CD4-positive, alpha-beta T cell treated with Interleukin-2 at 100 ng/mL for 4 hours (primary cell): ENCODE measurements at places on chromosomes 1 and 21.

DNA sequence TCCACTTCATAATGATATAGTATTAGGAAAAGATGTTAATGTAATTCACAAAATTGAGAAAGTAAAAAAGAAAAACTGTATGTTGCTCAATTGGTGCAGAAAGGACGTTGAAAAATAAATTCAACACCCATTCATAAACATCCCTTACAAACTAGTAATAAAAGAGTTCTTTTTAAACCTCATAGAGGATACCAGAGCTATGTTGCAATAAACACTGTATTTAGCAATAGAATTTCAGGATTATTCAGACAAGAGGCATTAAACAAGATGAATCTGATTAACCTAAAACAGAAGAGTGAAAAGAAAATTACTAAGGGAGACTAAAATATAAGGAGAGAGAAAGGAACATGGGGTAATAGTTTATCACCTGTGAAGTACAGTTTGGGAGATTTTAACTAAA lies 154.8 kb downstream of the NTPCR start:
- DNase-seq: no peak

DNA sequence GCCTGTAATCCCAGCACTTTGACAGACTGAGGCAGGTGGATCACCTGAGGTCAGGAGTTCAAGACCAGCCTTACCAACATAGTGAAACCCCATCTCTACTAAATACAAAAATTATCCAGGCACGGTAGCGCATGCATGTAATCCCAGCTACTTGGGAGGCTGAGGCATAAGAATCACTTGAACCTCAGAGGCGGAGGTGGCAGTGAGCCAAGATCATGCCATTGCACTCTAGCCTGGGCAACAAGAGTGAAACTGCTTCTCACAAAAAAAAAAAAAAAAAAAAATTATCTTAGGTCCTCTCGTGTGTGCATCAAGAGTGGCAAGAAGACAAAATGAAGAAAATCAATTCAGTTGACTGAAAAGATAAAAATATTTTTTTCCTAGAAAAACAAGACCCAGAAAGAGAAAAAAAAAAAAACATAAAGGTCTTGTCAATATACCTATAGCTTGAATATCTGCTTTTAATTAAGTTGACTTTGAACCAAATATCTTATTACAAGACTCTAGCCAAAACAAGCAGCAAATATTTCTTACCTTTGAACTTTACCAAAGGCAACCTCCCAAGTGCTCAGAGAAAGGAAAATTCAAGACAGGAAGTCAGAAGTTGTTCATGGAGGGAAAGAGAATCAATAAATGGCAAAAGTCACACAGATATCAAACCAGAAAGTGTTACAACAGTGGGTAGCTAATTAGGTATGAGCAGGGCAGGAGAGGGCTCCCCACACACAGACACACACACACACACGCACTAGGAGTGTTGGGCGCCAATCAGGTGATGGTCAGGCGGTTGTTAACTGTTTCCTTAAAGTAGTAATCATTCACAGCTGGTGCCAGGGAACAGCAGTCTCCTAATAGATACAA lies 29.6 kb downstream of the ITLN2 start:
- DNase-seq: no peak

DNA sequence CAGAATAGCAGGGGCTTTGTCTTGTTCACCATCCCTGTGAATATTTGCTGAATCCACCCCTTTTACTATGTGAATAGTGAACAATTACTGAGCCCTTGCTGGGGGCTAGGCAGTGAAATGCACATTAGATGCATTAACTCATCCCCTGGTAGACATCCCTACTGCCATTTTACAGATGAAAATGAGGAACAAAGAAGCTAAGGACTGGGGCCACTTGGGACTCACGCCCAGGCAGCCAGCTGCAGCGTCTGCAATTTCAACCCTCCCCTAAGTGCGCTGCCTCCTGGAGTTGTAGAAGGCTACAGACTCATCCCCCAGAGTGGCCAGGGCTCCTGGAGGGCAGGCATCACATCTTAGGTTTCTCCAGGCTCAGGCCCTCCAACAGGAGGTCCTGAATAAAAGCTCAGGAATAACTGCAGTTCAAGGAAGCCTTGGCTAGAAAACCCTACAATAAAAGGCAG lies 31.6 kb downstream of the CAPZB start:
- DNase-seq: no peak

DNA sequence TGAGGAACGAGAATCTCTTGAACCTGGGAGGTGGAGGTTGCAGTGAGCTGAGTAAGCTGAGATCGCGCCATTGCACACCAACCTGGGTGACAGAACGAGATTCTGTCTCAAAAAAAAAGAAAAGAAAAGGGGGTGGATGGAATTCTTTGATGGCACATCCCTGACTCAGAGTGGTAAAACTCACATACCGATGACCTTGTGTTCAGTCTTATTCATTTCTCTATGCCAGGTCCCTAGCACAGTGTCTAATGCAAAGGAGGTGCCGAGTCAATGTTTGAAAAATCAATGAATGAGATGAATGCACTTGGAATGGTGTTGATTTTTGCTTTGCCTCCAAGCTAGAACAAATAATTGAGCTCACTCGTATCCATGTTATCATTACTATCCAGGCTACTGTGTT lies 18.5 kb upstream of the FAM20B start:
- no peak for DNase-seq

- DNase-seq: no peak
Measured at GRCh38 chr1:115230281-115230680, 107.8 kb downstream of the NGF start.

DNA sequence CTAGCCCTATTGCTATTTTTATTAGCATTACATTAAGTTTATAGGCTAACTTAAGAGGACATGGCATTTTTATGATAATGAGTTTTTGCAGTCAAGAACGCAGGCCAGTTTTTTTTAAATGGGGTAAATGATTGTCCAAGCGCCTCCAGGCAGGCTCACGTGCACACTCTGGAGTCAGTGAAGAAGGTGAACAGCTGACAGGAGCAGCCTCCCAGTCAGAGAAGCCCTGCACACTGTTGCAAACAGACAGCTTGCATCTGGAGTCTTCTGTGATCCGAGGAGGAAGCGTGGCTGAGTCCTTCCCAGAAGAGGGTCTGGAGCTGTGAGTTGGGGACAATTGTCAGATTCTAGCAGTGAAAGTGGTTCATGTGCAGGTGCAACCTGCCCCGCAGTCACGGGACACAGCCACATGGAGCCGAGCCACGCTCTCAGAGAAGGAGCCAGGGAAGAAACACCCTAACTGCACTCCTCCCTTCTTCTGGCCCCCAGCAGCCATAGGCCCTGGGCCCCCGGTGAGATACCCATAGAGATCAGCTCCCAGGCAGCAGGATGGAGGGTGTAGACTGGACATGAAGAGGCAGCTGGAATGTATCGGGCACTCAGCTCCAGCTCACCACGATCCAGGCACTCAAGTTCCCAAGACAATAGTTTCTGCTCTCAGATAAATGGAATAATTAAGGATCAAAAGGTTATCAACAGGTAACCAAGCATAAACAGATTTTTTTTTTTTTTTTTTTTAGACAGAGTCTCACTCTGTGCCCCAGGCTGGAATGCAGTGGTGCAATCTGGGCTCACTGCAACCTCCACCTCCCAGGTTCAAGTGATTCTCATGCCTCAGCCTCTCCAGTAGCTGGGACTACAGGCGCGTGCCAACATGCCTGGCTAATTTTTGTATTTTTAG lies 26.4 kb downstream of the CAPN2 start:
- no peak for DNase-seq

DNA sequence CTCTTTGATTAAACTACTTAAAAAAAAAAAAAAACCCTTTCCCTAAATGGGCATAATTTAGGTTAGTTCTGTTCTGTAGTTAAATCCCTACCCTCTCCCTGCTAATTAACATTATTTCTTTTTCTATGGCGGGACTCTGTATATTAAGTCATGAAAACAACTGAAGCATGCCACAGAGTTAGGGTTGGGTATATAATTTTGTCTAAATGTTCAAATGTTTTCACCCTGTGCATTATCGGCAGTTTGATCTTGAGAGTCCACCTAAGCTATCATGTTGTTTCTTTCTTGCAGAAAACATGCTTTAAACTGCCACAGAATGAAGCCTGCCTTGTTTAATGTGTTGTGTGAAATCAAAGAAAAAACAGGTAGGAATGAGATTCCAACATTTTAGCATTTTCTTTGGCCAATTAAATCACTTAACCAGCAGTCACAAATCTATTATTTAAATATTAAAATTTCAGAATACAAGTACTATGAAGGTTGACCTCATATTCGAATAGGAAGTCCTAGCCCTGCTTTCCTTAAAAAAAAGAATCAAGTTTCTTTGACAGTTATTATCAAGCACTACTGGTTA lies 4.0 kb downstream of the PBX1 start:
- DNase-seq: no peak

DNA sequence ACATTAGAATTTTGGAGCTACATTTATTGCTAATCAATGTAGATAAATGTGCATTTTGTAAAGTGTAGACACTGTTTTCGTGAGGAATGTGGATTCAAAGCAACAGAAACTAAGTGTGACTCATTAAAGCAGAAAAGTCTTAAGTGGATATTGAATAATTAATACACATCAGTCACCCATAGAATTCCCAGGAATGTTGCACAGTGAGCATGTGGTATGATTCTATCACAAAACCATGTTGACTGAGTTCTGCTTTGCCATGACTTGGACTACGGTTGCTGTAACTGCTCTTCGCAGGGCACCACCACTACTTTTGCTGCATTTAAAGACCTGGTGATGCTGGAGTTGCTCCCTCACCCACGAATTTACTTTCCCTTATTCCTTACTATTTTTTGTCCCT lies 471.8 kb downstream of the KCNT2 start:
- no peak for DNase-seq

GRCh38 chr21:38326899-38327298 lies 70.1 kb downstream of the KCNJ15 start:
- no peak for DNase-seq

DNA sequence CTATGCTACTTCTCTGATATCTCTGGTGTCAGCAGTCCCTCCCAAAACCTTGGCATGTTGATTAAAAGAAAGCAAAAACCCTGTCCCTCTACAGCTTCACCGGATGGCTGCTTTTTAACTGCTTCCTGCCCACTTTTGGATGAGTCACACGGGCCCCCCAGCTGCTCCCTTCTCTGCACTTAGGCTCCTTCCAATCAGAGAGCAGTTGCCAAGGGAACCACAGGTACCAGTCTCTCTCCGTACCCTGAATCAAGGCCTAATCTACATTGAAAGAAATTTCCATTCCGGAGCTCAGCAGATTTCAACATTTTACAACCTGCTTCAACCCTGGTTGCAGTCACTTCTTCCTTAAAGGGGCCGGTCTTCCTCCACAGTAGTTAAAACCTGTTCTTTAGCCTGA lies 70.6 kb upstream of the GJB5 start:
- no peak for DNase-seq

DNA sequence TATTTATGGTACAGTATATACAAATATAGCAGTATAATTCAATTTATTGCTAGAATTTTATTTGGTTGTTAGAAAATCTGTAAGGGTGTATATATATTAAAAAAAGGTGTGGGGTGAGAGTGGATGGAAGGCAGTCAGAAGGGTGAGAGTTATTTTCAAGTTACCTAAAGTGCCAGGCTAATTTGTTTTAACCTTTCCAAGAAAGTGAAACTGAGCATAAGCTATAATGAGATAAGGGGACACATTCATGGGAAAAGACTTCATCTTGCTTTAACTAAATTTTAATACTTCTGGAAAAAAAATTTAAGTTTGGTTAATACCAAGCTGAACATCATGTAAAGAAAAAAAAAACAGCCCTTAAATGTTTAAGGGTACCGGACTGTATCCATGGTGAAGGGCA lies 4.9 kb downstream of the TEX38 start:
- no peak for DNase-seq

- no peak for DNase-seq
Measured at GRCh38 chr1:96580920-96581319, 140.7 kb upstream of the PTBP2 start.
